ENCODE measurements at places on chromosomes 3 and 15.

DNA sequence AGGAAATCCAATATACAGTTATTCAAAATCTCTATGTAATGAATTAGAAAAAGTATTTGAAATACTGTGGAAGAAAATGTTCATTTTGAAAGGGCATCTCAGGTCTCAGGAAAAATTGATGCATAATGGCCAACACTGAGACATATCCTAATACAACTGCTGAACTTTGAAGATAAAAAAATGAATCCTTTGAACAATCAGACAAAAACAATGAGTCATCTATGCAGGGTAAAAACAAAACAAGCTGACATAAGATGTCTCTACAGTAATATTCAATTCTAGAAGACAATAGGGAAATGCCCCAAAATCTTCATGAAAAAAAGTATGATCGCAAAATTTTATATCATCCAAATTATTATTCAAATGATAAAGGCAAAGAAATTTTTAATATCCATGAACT, 34.0 kb upstream of the ZNF280D start:
- DNase-seq = no peak

DNA sequence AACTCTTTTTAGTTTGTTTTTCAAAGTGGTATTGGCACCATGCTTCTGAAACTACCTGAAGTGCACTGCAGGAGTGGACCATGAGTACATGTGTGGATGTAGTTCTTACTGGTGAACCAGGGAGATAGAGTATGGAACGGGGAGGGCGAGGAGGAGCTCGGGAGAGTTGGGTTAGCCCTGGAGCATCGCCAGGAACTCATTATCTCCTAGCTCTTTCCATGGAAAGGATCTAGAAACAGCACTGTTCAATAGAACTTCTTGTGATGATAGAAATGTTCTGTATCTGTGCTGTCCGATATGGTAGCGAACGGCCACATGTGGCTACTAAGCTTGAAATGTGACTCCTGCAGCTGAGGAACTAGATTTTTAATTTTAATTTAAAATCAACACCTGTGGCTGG, 47.3 kb downstream of the VGLL4 start:
- no peak for DNase-seq

DNA sequence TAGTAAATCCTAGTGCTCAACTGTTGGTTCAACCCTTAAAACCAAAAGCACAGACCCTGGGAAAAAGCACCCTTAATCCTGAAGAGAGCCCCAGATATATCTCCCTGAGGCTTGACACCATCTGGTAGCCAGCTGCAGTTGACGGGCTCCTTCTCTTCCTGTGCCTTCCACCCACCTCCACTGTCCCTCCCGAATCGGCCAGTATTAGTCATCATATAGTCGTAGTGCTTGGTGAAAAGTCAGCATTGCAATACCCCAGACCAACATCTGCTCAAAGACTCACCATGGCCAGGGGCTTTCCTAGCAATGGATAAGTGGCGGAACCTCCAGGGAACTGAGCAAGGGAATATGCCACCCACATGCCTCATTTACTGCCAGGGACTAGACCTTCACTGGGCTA, 125.6 kb upstream of the CRBN start:
- DNase-seq = no peak

DNA sequence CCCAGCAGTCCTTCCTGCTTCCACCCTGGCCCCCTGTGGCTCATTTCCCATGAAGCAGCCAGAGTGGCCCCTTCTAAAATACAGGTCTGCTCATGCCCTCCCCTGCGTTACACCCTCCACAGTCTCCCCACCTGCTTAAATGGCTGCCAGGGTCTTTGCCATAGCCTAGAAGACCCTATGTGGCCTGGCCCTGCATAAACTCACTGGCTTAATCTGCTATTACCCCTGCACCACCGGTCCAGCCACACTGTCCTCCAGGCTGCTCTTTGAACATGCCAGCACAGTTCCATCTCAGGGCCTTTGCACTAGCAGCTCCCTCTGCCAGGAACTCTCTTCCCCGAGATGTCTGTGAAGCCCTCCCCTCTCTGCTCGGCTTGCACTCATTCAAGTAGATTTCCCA, 166.8 kb downstream of the NTRK3 start:
- no peak for DNase-seq

DNA sequence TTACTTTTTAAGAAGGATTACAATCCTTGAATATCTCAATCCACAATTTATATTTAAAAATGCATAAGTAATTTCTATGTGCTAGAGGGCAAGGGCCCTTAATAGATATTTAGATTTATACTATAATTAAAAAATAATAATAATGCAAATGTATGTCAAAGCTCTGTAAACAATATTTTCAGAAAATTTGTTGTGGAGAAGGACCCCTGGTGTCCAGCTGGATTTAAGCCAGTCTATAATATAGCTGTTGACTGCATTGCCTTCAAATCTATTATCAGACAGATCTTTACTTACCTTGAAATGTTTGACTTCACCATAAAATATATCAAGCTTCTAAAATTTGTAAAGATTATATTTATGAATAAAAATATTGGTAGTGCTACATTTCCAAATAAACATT, 65.6 kb downstream of the ZBTB20 start:
- no peak for DNase-seq

DNA sequence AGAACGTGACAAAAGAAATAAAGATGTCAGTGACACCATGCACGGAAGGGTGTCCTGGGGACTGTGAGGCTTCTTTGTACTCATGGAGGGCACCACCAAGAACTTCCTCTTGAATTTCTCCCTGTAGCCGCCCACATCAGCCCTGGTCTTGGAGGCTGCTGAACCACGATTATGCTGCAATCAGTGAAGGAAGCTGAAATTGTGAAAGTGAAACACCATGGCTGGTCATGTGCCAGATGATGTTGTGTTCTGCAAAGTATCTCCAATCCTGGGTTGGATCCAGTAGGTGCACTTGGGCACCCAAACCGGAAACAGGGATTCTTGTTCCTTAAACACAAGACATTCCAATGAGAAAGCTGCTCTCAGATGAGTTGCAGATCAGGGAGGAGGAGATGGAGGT, 104.4 kb upstream of the GOLGA6L6 start:
- no peak for DNase-seq

DNA sequence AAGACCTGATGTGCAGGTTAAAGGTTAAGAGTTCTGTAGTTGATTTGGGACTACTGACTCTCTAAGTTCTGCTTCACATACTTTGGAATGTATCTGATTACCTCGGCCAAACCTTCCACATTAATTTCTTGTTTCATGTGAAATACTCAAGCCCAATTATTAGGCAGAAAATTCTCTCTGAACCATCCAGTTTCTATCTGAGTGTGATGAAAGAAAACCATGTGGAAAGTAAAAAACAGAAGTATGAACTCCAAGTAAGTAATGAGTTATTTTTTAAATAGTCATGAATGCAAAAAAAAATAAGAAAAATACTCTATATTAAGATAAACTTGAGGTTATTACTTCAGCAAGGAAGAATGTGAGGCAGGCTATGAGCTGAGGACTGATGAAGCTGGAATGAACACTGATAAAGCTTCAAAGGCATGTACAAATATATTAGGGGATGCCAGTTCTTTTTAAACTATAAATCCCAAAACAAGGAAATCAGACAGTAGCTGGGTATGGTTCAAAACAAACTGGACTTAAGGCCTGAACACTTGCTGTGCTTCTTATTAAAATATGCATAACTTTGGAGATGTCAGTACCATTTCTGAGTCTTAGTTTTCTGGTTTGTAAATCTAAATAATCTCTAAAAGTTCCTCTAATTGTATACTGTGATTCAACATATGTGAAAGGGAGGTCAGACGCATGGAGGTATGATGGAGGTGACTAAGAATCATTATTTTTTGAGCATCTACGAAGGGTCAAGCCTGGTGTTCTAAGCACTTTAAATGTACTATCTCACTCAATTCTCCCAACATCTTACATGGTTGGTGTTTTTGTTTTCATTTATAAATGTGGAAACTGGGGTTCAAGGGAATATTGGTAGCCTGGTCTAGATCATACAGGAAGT, 59.6 kb downstream of the COL6A6 start:
- no peak for DNase-seq

DNA sequence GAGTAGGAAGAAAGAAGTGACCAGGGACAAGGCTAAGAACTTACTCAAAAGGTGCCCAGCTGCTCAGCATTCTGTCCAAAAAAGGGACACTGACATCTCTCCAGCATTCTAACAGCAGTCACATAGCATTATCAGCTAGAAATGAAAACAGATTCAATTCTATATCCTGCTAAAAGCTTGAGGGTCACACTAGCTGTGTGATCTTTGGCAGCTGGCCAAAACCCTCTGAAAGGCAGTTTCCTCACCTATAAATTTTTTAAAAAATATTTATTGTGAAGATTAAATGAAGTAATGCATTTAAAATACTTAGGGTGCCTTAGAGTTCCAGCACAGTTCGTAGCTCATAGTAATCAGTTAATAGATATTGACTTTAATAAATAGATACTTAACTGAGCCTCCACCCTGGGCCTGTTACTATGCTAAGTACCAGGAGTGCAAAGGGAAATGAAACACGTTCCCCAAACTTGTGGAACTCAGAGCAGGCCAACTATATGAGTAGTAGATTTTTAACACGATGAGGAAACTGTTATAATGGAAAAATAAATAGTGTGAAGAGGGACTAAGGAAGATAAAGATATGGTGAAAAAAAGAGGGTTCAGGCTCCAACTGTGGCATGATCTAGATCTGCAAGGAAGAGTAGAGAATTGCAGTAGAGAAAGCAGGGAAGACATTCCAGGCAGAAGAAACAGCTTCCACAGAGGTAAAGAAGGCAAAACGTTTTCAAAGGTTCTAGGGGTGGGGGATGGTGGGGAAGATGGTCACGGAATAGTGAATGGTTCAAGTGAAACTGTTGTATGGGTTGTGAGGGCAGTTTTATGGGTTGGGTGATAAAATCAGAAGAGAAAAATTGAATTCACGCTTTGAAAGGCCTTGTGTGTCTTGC, 11.4 kb downstream of the CD86 start:
- no peak for DNase-seq

DNA sequence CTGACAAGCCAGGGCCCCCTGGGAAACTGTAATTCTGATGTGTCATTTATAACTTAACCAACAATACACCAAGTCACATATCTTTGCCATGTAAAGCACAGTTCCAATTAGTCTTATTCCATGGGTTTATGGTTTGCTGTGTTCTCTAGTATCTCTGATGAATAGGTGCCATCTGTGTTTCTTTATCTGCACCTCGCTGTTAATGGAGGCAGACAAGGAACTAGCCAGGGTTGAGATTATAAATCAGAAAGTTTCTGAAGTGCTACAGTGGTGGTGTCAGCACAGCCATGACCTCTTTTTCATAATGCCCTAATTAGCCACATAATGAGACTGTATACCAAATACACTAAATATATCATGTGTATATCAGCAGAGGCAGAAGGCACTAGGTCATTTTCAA, 866.4 kb downstream of the PLOD2 start:
- DNase-seq = no peak

DNA sequence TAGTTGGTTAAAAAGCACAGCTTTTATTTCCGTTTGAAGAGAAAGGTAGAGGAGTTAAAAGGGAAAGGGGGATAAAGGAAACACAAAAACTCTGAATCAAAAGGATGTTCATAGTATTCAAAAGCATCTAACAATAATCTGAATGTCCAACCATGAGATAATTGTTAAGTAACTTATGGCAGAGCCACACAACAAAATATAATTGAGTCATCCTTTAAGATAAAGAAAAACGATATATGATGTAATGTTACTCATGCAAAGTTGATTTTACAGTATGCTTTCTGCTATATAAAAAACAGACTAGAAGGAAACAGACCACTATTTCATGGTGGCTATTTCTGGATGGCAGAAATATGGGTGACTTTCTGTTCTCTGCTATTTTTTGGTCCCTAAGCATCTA, 3.9 kb downstream of the XPC start:
- no peak for DNase-seq

GRCh38 chr15:94327356-94327936, 96.1 kb downstream of the MCTP2 start:
- DNase-seq = no peak

- DNase-seq = no peak
Measured at GRCh38 chr15:88651136-88651732, 12.4 kb downstream of the ISG20 start.

- DNase-seq = no peak
Measured at GRCh38 chr3:5248822-5249221, 61.3 kb downstream of the EDEM1 start.

DNA sequence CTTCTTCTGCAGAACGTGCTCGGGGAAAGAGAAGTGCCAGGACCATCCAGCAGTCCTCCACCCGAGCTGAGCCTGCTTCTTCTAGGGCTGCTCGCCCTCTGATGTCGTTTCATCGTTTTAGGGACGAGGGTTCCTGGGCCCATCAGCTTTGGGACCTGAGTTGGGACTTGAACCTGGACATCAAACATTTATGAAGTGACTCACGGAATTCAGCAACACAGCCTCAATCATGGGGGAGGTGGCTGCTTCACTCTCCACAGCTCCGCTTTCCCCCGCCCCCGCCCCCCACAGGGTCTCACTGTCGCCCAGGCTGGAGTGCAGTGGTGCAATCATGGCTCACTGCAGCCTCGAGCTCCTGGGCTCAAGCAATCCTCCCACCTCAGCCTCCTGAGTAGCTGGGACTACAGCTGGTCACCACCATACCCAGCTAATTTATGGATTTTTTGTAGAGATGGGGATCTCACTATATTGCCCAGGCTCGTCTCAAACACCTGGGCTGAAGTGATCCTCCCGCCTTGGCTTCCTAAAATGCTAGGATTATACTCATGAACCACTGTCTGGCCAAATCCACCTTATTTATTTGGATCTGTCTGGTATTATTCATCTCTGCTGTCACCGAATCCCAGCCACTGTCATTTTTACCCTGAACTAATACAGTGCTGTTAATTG, 725 bp upstream of the SCAMP2 start:
- no peak for DNase-seq

DNA sequence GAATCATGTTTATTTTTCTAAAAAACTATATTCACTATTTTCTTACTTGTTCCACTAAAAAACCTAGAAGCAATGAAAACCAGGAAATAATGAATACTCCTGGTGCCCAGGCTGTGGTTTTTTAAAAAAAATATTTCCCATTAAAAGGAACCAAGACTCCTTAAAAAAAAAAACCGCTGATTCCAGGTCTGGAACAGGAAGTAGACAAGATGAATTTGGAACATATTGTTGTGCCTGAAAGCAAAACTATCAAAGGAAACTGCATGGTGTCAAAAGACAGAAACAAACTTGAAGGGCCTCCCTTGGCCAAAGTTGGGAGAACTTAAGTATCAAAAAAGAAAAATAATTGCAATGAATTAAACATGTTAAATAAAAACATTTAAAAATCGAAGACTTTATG, 245.3 kb upstream of the P2RY1 start:
- no peak for DNase-seq
